ENCODE measurements at places on chromosomes 13 and 19.

- DNase-seq: no peak
Observed at GRCh38 chr19:31085125-31085524, 264.1 kb downstream of the TSHZ3 start.

DNA sequence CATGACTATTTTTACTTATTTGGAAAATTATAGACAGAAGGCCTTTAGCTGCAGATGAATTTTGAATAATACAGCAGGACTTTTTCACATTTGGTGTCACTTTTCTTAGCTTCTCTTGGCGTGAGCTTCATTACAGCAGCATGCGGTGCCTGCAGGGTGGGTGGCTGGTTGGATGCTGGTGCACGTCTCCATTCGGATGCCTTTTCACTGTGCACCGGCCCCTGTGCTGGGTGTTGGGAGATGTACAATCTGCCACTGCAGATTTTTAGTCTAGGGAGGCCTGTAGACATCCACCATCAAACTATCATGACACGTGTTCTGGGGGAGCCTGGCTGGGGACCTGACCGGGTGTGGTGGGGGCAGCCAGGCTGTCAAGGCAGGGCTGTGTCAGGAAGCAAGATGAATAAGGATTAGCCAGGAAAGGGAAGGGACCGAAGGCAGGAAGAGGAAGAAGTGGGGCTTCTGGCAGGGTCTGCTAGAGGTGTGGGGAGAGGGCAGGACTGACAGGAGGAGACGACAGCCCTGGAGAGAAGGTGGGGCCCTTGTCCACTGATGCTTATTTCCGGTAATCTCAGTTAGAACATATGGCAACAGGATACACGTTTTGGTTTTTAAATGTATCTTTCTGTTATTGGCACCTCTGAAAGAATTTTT is 88.8 kb downstream of the ARHGEF7 start:
- DNase-seq: no peak

DNA sequence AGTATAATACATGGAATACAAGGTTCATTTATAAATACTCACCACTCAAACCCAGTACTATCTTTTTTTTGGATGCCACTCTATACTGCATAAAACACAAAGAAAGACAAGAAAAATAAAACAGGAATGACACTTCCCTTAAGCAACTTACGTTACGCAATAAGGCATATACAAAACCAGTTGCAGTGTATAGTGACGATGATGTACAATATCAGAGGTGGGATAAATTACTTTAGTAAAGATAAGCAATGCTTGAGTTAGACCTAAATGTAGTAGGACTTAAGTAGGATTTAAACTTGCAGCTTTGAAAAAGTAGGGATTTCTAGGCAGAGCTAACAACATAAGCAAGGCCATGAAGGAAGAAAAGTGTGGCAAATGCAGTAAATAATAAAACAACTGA is 374.9 kb downstream of the SPRY2 start:
- DNase-seq: no peak

DNA sequence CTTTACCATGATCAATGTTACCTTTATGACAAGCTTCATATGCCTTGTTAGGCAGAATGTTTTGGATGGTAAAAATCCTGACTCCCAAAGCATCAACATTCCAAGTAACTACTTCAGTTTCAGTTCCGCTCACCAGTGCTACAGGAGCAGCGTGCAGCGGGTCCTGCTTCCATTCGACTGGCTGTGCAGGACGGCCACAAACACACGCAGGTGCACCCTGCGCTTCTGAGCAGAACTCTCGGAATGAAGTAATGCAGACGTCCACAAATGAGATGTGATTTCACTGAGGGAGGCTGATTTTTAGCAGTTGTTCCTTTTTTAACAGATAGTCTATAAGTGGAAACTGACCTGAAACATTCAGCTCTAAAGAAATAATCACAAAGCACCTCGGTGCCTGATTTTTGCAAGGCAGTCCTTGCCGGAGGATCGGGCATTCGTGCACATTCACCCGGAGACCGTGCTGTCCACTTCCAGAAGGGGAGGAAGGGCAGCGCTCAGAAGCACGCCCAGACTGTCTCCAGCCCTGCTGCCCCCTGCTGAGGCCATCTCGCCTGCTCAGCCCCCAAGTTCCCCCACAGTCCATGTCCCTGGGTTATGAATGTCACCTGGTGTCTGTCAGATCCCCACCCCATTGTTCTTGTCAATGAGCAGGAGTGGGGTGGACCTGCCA is 85.8 kb downstream of the RAB20 start:
- no peak for DNase-seq

- no peak for DNase-seq
Observed at GRCh38 chr13:91946498-91947070, 548.2 kb downstream of the GPC5 start.

DNA sequence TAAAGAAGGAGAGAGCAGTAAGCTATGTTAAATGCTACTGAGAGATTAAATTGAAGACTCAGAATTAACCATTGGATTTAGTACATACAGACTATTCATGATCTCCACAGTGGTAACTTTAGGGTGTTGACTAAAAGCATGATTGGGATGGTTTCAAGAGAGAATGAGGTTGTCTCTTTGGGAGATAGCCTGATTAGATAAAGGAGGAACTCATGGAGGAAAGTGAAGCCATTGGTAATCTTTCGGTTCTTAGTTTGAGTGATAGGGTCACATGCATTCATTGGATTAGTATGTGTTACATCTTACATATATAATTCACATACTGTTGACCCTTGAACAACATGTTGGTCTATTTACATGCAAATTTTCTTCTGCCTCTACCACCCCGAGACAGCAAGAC is 18.8 kb upstream of the KL start:
- DNase-seq: no peak

DNA sequence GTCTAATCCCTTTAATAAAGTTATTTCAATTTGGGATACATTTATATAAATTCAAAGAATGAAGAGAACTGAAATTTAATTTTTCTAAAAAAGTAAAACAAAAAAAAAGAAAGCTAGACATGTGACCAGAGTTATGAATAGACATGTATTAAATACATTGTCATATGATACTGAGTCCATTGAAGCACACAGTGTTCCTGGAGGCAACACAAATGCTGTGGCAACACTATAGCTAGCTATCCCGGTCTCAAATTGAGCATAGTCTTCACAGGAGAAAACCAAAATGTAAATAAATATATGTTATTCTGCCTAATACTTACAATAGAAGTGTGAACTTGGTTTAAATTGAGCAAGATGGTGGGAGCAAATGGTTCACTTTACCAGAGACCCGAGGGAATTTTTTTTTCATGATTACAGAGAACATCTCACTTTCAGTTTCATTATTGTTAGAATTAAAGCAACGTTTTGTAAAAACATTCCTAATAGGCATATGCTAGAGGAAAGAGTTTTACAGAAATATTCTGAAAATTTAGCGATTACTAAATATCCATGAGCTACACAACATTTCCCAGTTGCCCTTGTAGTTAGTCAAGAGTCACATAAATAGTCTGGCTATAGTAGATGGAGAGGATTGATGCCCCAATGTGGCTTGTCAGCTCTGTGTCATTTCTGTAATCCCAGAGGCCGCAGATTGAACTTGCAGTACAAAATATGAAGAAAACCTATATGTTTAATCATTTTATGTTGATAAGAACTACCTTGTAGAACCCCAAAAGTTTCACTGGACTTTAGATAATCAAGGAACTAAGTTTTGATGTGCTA is 775.7 kb upstream of the SPRY2 start:
- DNase-seq: no peak

DNA sequence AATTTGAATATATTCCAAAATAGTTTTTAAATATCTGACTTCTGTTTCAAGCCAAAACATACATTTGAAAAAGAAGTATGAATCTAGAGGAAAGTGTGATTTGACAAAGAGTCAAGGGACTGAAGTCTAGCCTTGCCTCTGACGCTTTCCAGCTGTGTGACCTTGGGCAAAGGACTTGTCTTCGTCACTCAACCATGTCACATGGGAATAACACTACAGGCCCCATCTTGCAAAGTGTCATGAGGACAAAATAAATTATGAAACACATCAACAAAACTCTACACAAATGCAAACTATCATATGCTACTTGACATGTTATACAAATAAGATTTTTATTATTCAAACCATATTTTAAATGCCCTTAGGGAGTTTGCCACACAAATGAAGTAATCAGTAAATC is 73.0 kb downstream of the CYSLTR2 start:
- DNase-seq: no peak

All from dorsolateral prefrontal cortex (tissue), 122 donors.